ENCODE measurements at places on chromosomes 13 and 19.

GRCh38 chr19:49857838-49858087 is 6.8 kb downstream of the PTOV1 start:
- no peak for DNase-seq

DNA sequence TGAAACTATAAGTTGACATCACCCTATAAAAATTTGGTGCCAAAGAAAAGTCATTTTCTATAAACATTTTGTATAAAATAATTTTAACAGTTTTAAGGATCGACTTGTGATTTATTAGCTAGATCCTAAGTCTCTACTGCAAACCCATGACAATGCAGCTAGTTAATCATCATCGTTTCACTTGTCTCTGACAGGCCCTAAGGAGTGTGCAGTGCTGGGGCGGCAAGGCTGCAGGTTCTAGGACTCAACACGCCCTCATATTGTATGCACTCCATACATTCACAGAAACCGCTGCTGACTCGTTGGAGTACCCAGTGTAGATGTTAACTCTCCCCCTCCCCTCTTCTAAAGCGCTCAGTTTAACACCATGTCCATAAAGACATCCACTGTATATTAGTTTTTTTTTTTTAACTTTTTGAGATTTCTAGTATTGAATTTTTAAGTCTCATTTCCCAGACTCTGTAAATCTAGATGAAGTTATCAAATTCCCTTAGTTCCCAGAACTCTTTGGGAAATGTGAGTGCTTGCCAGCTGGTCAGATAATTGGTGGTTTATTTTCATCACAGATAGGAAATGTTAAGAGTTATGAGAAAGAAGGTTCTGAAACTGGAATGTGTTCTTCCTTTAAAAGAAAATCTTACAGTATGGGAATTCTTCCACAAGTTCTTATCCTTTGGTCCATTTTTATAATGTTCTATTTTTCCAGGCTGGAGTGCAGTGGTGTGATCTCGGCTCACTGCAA is 162.8 kb upstream of the RNF113B start:
- no peak for DNase-seq

GRCh38 chr13:27954406-27954851 is 14.7 kb downstream of the CDX2 start:
- DNase-seq: no peak

GRCh38 chr19:13744174-13744573 is 20.1 kb upstream of the MRI1 start:
- DNase-seq: no peak

GRCh38 chr19:34366738-34367623 is 2.0 kb downstream of the GPI start:
- DNase-seq: no peak

GRCh38 chr13:90135558-90135957 is 1211.9 kb upstream of the MIR17HG start:
- no peak for DNase-seq
